ENCODE measurements at places on chromosomes 16 and 17. TPM values are rescaled to one million over a fixed set of nuclear protein-coding genes. Genes with fewer than 3 reads are reported as not detected.
A peak's percentile ranks its signal among the peaks of the same experiment; 100 is the strongest.

The DHX8 gene
- total RNA-seq, result 50.8 TPM

The CES1 gene
- 293 TPM for total RNA-seq

The SLC22A31 gene
- 136 TPM for total RNA-seq

The MPV17L gene
- total RNA-seq, result 1.6 TPM

The FUS gene
- total RNA-seq, result 175 TPM

The C17orf50 gene
- not detected for total RNA-seq

The ASGR1 gene
- 4.3 TPM for total RNA-seq

GRCh38 chr16:90042946-90043514 is 23.8 kb upstream of the DBNDD1 start:
- DNase-seq, result peak; percentile 50

GRCh38 chr17:44464037-44464436 is 39.2 kb downstream of the GPATCH8 start:
- DNase-seq, result no peak

DNA sequence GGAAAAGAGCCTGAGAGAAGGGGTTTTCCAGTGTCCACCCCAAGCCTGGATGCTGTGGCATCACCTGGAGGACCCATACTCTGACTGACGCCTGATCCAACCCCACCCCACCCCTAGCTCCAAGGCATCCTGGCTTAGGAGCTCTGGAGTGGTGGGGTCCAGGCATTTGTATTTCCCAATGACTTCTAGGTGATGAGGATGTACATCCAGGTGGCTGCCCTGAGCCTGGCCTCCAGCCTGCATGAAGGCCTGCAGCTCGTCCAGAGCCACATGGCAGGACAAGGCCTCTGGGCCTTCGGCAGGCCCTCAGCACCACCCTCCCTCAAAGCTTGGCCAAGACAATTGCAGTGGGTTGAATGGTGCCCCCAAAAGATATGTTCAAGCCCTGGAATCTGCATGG is 347.5 kb downstream of the C16orf95 start:
- peak; percentile 42 for DNase-seq

- DNase-seq, result no peak
These were observed 3.7 kb downstream of the SPPL2C start for GRCh38 chr17:45848405-45848804.

- no peak for DNase-seq
These were observed 3.0 kb downstream of the NLRC3 start for GRCh38 chr16:3574195-3574594.

- no peak for DNase-seq
These were observed 6.4 kb upstream of the RAB40C start for GRCh38 chr16:583470-583814.

- DNase-seq, result no peak
These were observed 3.9 kb upstream of the COL1A1 start for GRCh38 chr17:50205111-50205962.

Data from upper lobe of right lung (tissue), 1 donor.